ENCODE measurements at places on chromosomes 5 and 9. TPM values are rescaled to one million over a fixed set of nuclear protein-coding genes. Genes with fewer than 3 reads are reported as not detected.
A peak's percentile ranks its signal among the peaks of the same experiment; 100 is the strongest.

- peak; percentile 75 for DNase-seq
These were observed 177.6 kb downstream of the DEPDC1B start for GRCh38 chr5:60522292-60522905.

DNA sequence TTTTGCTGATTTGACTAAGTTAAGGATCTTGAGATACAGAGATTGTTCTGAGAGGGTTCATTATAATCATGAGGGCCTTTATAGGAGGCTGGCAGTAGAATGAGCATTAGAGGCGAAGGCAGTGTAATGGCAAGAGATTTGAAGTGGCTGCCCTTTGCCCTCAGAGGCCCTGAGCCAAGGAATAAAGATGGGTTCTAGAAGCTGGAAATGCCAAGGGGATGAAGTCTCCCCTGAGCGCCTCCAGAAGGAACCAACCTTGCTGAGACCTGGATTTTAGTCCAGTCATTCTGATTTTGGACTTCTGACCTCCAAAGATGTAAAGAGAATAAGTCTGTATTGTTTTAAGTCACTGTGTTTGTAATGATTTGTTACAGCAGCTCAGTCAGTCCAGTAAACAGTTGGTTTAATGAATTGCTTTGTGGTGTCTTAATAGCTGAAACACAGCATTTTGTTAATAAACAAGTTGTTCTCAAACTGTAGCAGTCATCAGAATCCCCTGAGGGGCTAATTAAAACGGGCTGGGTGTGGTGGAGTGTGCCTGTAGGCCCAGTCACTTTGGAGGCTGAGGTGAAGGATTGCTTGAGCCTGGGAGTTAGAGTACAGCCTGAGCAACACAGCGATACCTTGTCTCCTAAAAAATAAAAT, 23.2 kb downstream of the GLRX start:
- peak; percentile 77 for DNase-seq

GRCh38 chr5:160315968-160316367, 3.6 kb upstream of the CCNJL start:
- DNase-seq: peak; percentile 39

DNA sequence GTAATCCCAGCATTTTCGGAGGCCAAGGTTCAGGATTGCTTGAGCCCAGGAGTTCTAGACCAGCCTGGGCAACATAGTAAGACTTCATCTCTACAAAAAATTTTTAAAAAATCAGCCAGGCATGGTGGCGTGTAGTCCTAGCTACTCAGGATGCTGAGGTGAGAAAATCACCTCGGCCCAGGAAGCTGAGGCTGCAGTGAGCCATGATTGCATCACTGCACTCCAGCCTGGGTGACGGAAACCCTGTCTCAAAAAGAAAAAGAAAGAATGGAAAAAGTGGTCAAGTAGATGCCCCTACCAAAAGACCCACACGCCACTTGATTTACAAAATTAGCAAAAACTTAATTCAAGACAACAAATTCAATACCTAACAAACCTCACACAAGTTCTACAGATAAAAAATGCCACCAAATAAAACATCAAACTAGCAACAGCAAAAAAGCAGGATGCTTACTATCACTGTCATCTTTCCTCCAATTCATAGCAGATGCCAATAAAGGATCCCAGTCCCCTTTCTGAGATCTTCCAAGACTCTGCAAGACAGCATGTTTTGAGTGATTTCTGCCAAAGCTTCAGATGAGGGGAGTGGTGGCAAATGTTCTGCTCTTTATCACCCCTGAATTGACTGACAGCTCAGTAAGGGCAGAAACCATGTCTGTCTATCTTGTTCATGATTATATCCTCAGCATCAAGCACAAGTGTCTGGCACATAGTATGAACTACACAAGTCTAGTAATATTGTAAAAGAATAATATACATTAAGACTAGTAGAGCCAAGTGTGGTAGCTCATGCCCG, 34.2 kb upstream of the TESK1 start:
- DNase-seq: no peak

GRCh38 chr9:89738137-89738932, 133.5 kb downstream of the GADD45G start:
- DNase-seq: peak; percentile 96

DNA sequence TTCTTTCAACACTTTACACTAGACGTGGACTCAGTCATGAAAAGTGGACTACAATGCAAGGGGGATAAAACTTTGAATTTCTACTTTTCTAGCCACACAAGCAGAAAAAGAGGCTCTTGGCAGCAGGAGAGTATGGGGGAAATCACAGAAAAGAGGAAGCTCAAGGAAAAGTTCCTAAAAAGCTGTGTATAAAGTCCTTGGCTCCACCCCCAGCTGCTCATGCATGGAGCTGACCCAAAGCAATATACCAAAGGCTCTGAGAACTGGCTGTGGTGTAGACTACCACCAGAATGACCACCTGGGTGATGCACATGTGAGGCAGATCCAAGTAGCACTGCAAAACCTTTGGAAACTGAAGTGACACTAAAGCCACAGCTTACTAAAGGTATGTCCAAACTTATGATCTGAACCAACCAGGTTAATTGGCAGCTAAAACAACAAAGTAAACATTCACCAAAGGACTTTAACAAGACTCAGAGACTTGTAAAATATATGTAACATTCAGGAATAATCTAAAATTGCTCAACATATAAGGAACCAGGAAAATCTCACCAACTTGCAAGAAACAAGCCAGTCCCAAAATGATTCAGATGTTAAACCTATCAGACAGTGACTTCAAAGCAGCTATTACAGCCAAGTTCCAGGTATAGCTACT, 55.5 kb upstream of the RASGRF2 start:
- no peak for DNase-seq

DNA sequence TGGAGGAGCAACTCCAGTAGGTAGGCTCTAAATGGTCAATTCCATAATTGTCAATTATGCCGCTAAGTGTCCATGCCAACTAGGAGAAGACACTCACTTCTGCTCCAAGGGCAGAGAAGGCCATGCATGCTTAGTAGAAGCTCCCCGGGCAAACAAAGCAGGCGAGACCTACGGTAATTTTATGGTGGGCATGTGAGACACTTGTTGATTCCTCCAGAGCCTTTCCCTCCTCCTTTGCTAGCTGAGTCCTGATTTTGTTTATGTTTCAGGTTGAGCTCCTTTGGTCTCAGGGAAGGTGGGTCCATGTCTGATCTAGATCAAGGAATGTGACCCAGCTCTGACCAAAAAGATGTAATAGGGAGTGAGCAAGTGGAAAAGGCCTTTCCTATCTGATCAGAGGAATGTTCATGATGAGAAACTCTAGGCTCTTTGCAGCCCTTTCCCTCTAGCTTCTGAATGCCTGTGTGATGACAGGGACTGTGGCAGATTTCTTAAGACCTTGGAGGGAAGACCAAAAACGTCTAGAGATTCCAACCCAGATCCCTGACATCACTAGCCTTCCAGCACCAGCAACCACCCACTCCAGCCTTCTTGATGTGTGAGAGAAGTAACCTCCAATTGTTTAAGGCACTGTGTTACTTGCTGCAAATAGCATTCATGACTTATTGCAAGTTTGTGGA, 7.7 kb upstream of the CPEB4 start:
- peak; percentile 67 for DNase-seq

GRCh38 chr5:147426640-147427327, 83.1 kb downstream of the DPYSL3 start:
- no peak for DNase-seq

DNA sequence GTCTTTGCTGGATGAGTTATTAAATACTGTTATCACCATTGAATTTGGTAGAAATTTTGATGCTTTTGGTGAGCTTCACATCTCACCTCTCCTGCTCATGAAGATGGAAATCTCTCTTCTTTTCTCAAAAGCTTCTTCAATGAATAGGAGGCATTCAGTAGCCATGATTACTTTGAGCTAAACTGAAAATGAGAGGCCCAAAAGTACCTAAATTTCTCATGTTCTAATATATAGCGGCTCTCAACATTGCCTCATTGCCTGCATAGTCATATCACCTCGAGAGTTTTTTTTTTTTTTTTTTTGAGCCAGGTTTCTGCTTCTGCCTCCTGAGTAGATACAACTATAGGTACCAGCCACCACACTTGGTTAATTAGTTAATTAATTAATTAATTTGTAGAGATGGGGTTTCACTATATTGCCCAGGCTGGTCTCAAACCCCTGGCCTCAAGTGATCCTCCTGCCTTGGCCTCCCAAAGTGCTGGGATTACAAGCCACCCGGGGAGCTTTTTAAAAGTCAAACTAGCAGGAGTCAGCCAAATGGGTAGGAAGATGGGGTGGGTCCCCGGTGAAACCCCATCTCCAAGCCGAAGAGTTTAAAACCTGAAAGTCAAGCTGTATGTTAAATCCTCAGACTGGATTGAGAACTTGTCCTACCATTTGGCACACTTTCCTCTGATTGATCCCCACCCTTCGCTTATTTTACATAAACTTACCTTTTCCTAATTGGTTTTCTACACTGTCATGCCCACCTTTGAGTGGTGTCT, 169.0 kb downstream of the DOCK2 start:
- no peak for DNase-seq

DNA sequence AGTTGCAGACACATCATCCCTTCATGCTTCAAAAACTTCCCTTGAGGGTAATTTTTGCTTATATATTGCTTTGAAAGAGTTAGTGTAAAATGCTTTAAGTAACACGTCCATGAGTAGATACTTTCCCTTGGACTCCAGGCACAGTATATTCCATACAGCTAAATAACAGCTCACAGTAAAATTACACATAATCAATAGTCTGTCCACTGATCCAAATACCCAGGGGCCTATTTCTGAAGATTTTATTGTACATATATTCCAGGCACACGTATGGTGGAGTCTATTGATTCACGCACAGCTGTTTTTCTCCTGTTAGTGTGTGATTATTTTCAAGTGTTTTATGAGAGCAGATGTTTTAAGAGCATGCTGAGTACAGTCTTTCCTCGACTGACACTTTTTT, 223.7 kb upstream of the GRAMD2B start:
- no peak for DNase-seq

GRCh38 chr5:36654564-36654963, 48.2 kb downstream of the SLC1A3 start:
- DNase-seq: no peak

GRCh38 chr5:56849671-56850070, 34.3 kb downstream of the MAP3K1 start:
- DNase-seq: no peak

DNA sequence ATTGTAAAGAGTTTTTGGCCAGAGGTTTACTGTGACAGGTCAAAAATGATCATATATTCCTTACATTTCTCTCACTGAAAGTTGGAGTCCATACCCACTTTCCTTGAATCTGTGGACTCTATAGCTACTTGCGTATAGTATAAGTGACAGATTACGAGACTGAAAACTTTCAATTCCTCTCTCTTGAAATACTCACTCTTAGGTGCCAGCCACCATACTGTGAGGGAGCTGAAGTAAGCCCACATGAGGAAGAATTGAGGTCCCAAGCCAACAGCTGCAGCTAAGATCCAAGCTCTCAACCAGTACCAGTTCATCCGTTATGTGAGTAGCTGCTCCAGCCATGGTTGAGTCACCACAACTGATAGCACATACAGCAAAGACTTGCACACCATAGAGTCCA, 128.1 kb upstream of the FAM174A start:
- no peak for DNase-seq

GRCh38 chr5:133250527-133250926, 198.7 kb downstream of the HSPA4 start:
- DNase-seq: no peak

- DNase-seq: no peak
These were observed 20.4 kb downstream of the ADAMTS2 start for GRCh38 chr5:179324760-179325295.

DNA sequence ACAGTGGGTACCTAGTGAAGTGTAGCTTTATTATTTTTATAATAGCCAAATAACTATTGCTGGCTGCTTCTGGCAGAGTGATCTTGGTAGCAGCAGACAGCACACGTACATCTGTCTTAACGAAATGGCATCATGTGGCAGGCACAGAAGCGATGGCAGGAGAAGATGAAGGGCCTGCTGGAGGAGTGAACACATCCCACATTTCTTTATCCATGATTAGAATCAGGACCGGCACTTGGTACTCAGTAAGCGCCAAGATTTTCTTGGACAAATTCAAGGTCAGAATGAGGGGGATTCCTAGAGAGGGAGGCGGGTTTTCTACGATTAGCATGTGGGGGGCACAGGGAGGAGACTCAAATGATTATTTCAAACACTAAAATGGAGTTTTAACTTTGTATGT, 23.0 kb upstream of the ZNF366 start:
- no peak for DNase-seq

DNA sequence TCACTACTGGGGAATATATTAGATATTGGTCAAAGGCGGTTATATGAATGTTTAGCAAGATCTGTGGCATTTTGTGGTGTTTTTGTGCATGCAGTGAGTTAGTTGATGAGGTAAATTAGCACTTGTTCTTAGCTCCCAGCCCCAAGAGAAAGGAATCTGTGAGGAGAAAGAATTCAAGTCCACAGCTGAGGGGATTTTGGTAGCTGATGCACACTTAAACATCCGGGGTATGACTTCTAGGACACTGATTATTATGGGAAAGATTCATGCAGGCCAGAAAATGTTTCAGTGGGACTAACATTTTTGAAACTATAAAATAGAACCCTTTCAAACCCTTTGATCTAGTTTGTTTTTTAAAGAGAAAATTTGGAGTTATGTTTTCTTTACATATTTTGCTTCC, 118.2 kb upstream of the RPS23 start:
- DNase-seq: peak; percentile 48

DNA sequence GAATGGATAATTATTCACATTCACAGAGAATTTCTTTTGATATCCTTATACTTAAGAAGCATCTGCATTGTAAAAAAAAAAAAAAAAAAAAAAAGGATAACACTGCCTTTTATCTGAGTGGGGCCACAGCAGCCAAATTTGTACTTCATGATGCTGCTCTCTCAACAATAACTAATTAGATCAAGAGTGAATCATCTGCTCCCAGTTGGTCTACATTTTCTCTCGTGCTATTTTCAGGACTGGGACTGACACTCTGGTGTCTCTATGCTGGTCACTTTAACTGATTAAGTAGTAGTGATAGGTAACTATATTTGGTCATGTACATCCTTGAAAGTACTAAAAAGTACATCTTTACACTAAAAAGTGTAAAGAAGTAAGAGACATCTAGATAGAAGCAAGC, 90.1 kb downstream of the RFX3 start:
- DNase-seq: no peak

- peak; percentile 67 for DNase-seq
These were observed 20.7 kb downstream of the CWC27 start for GRCh38 chr5:64789457-64789856.

GRCh38 chr5:55480781-55481180, 54.0 kb downstream of the PLPP1 start:
- no peak for DNase-seq

GRCh38 chr5:147921136-147921535, 14.8 kb upstream of the C5orf46 start:
- DNase-seq: no peak

Gene YIPF5
- total RNA-seq: 94.4 TPM

Gene HACD4
- total RNA-seq: 10.0 TPM

Gene SOX30
- total RNA-seq: not detected

Gene KIF24
- 3.5 TPM for total RNA-seq

Gene SLF1
- total RNA-seq: 16.0 TPM

Gene MAT2B
- 73.0 TPM for total RNA-seq

Gene CEL
- under 0.01 TPM for total RNA-seq

Gene PCDHGA12
- 15.5 TPM for total RNA-seq

Gene MCIDAS
- total RNA-seq: not detected

Gene SLC6A18
- total RNA-seq: not detected

Gene CDH9
- total RNA-seq: not detected
